ENCODE measurements at places on chromosomes 7 and 10.

- no peaks in the 10 kb centered on the region for H3K4me1 ChIP-seq
- H3K27ac ChIP-seq, result no peak overlapping the region
- peaks cover 4% of the 10 kb centered on the region for H3K27me3 ChIP-seq
- DNase-seq, result no peak
- H3K36me3 ChIP-seq, result no peaks in the 10 kb centered on the region
These were observed 6.4 kb downstream of the KCNMA1 start for GRCh38 chr10:77631241-77631640.

GRCh38 chr7:117020591-117020973, 67.3 kb downstream of the ST7 start:
- H3K4me1 ChIP-seq, result no peaks in the 10 kb centered on the region
- H3K4me3 ChIP-seq, result no peak overlapping the region
- H3K36me3 ChIP-seq, result no peaks in the 10 kb centered on the region
- no peak overlapping the region for H3K27ac ChIP-seq
- DNase-seq, result no peak

GRCh38 chr10:124704428-124705380, 39.5 kb downstream of the FAM53B start:
- peaks cover 46% of the 10 kb centered on the region for H3K4me1 ChIP-seq
- no peak for DNase-seq
- no peak overlapping the region for H3K4me3 ChIP-seq

DNA sequence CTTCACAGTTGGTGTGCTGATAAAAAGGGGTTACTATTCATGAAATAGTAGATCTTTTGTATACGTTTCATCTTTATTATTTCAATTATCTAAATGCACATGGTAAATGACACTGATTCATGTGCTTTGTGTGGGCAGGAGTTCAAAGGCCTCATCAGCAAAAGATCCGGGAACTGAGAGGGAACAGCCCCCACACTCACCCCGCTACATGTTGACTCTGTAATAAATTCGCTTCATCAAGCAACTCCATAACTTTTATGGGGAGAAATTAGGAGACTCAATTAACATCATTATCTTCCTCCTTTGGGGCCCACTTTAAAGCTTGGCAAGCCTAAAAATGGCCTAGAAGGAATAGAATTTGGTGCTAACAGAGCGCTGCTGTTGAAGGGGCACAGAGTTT, 250.7 kb upstream of the BMPER start:
- no peak for DNase-seq
- H3K4me1 ChIP-seq, result no peaks in the 10 kb centered on the region
- no peaks in the 10 kb centered on the region for H3K27me3 ChIP-seq
- H3K4me3 ChIP-seq, result no peak overlapping the region
- H3K27ac ChIP-seq, result no peak overlapping the region

- no peaks in the 10 kb centered on the region for H3K4me1 ChIP-seq
- H3K27ac ChIP-seq, result no peak overlapping the region
- no peaks in the 10 kb centered on the region for H3K27me3 ChIP-seq
- no peaks in the 10 kb centered on the region for H3K36me3 ChIP-seq
- DNase-seq, result no peak
These were observed 149.8 kb downstream of the DYNC1I1 start for GRCh38 chr7:95922191-95922590.
